ENCODE measurements at places on chromosomes 6 and 20.

- no peak for DNase-seq
Observed at GRCh38 chr6:116060572-116061283, at the start of gene FRK. TSS of gene FRK (minus strand) at chr6:116060891. CDS start at chr6:116060311, 580 bp downstream.

GRCh38 chr6:110366256-110366655 is 8.1 kb upstream of the METTL24 start:
- no peak for DNase-seq

DNA sequence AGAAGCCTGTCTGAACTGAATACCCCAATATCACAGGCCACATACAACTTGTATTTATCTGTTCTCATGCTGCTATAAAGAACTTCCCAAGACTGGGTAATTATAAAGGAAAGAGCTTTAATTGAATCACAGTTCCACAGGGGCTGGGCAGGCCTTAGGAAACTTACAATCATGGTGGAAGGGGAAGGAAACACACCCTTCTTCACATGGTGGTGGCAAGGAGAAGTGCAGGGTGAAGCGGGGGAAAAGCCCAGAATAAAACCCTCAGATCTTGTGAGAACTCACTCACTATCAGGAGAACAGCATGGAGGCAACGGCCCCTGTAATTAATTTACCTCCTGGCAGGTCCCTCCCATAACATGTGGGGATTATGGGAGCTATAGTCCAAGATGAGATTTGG is 50.3 kb upstream of the FNDC1 start:
- DNase-seq = no peak

- no peak for DNase-seq
Observed at GRCh38 chr6:99232056-99232455, 117.4 kb downstream of the FAXC start.

GRCh38 chr6:30244560-30244959 is 31.4 kb upstream of the TRIM26 start:
- DNase-seq = no peak

- no peak for DNase-seq
Observed at GRCh38 chr6:380234-381218, 11.0 kb upstream of the IRF4 start.

- no peak for DNase-seq
Observed at GRCh38 chr6:164359036-164359435, 944.5 kb downstream of the QKI start.

- no peak for DNase-seq
Observed at GRCh38 chr6:101422251-101422650, 28.7 kb downstream of the GRIK2 start.

- no peak for DNase-seq
Observed at GRCh38 chr20:35700625-35701148, 1.5 kb downstream of the ROMO1 start.

DNA sequence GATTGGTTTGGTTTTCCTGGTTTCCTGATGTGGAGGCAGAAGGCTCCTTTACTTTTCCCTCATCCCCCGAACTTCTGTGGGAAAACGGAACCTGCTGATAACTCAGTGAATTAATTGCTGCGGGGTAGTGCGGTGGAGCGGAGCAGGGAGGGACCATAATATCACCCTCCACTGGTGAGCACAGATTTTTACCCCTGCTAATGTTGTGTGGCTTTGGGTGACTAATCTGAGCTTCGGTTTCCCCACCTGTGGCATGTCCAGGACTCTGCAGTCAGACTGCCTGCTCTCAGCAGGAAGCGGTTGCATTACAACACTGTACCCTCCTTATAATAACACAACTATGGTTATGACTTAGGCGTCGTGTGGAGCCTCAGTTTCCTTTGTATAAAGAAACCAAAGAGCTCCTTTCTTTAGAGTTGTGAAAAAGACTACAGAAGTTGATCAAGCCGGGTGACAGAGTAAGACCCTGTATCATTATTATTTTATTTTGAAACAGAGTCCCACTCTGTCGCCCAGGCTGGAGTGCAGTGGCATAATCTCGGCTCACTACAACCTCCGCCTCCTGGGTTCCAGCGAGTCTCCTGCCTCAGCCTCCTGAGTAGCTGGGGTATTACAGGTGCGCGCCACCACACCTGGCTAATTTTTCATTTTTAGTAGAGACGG is 2.2 kb upstream of the ID1 start:
- DNase-seq = peak; percentile 70

- DNase-seq = no peak
Observed at GRCh38 chr6:33413241-33414120, 2.7 kb downstream of the PHF1 start.

GRCh38 chr6:159876242-159876641 is 14.5 kb upstream of the MAS1 start:
- no peak for DNase-seq

DNA sequence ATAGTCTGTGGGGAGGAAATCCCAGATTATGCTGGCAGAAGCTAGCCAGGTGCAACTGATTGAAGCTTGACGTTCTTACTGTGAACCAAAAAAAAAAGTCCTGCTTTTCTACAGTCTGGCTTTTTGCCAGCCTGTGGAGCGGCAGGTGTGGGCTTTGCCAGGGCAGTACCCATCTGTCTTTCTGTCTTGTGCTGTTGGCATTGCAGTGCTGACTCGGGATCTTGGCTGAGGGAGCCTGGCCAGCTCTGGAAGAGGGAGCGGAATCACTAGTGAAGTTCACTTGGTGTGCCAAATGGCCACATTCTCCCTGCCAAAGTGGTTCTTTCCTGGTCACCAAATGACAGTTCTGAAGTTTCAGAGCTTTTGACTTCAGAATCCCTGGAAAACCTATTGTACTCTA is 5.0 kb downstream of the KIF3B start:
- no peak for DNase-seq

- DNase-seq = no peak
Observed at GRCh38 chr20:25178563-25179438, 16.7 kb upstream of the ENTPD6 start.

DNA sequence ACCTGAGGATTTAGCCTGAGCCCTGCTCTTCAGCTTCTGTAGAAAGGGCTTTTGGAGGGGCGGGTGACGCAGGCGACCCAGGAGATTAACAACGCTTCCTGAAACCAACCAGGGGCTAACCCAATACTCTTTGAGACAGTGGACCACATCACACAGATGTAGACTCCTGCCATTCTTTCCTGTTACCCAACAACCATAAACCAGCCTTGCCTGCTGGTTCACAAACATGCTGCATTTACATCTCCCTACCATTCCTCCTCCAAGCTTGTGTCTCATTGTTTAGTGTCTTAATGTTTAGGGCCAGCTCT is 28.3 kb downstream of the PPP1R16B start:
- DNase-seq = peak; percentile 47

DNA sequence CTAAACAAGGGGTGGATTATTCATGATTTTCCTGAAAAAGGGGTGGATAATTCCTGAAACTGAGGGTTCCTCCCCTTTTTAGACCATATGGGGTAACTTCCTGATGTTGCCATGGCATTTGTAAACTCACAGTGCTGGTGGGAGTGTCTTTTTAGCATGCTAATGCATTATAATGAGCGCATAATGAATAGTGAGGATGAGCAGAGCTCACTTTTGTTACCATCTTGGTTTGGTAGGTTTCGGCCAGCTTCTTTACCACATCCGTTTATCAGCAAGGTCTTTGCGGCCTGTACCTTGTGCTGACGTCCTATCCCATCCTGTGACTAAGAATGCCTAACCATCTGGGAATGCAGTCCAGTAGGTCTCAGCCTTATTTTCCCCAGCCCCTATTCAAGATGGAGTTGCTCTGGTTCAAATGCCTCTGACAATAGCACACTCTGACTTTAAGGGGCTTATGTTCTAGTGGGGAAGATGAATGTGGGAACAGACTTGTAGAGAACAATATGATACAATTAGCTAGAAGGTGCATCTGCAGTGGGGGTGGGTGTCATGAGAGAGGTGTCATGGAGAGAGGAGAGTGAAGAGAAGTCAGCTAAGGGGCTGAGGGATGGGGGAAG is 4.2 kb upstream of the GPR31 start:
- no peak for DNase-seq

- no peak for DNase-seq
Observed at GRCh38 chr20:48603116-48603818, 224.5 kb downstream of the PREX1 start.

GRCh38 chr6:104639668-104640067 is 220.1 kb downstream of the HACE1 start:
- no peak for DNase-seq

DNA sequence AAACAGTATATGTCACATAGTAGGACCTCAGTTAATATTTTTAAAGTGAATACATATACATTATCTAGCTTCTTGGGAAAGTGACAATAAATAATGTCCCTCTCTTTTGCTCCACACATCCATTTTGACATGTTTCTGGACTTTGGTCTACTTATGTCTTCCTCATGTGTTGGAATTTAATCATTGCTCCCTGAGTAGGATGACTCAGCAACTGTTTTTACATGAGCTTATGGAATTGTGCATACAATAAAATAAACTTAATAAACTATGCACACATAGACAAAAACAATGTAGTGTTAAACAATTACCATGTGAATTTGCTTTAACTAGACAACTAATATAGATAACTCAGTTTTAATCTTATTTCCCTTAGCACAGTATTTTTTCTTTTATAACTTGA is 503.8 kb downstream of the TFAP2B start:
- DNase-seq = no peak

DNA sequence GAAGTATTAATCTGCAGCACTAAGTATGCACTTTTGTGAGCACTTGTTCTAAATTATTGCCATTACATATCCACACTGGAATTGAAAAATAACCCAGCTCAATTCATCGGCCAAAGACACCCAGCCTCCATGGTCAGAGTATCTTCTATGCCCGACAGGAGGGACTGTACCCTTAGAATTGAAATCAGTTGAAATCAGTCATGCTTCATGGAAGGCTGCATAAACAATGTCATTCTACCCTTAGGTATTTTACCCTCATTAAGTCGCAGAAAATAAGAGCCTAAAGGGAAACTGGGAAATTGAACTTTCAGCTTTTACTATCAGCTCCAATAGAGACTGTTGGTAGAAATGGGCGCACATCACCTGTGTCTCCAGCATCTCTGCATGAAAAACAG is 2.9 kb upstream of the RAMACL start:
- DNase-seq = no peak

- no peak for DNase-seq
Observed at GRCh38 chr6:118764766-118765165, 113.4 kb upstream of the CEP85L start.

DNA sequence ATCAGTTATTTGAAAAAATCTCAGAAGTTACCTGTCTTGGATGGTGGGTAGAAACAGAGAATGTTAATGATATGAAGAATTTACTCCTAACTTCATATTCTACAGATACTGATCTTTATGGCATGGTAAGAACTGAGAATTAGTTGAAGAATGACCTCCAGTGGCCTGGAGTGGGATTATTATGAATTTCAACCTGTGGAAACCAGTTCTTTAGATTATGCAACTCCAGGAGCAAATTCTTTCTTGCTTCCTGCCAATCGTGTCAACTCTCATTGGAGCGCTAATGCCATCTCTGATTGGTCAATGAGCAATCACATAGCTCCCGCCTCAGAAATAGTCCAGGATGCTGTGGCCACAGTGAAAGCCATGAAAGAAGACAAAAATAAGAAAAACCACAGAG is 40.6 kb downstream of the LYRM2 start:
- no peak for DNase-seq

GRCh38 chr20:54524849-54525248 is 49.5 kb downstream of the DOK5 start:
- no peak for DNase-seq

GRCh38 chr6:79824202-79824601 is 123.2 kb downstream of the ELOVL4 start:
- DNase-seq = no peak

DNA sequence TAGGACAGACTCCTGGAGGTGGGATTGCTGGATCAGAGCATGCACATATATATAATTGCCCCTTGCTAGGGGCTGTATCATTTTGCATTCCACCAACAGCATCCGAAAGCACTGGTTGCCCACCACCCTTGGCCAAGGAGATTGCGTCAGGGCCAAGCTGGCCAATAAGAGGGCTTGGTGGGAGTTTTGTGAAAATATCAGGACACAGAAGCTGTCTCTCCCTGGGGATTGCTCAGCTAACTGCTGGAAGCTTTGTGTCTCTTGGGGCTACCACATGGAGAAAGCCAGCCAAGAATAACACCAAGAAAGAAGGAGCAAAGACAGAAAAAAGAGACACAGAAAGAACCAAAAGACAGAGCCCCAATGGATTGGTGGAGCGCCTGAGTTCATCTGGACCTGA is 90.6 kb upstream of the RALGAPA2 start:
- no peak for DNase-seq

DNA sequence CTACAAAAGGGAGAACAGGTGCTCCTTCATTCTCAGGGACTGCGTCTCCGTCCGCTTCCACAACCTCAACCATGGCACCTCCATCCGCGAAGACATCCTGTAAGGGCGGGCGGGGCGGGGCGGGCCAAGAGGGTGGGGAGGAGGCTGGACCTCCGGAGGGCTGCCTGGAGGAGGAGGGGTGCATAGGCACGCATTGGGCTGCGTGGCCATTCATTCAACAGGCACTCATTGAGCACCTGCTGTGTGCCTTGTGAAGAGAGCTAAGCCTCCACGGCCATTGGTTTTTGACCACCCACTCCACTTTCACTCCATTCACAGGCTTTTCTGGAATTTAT is 435 bp downstream of the ZSWIM3 start:
- peak; percentile 57 for DNase-seq

DNA sequence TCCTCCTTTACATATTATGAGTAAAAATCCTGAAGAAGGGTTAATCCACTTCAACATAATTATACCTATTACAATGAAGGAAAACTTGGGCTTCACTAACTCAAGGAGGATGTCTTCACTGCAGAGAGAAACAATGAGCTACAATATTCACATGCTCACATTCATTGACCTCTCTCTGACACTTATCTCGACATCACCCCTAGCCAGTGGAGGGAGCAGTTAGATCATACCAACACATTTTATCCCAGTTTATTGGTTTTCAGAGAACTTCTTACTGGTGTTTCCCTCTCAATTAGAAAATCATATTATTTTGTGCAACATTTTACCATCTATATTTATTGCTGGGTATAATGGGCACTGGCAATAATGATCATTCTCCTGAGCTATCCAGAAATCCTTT is 646.5 kb downstream of the TENT5A start:
- no peak for DNase-seq

DNA sequence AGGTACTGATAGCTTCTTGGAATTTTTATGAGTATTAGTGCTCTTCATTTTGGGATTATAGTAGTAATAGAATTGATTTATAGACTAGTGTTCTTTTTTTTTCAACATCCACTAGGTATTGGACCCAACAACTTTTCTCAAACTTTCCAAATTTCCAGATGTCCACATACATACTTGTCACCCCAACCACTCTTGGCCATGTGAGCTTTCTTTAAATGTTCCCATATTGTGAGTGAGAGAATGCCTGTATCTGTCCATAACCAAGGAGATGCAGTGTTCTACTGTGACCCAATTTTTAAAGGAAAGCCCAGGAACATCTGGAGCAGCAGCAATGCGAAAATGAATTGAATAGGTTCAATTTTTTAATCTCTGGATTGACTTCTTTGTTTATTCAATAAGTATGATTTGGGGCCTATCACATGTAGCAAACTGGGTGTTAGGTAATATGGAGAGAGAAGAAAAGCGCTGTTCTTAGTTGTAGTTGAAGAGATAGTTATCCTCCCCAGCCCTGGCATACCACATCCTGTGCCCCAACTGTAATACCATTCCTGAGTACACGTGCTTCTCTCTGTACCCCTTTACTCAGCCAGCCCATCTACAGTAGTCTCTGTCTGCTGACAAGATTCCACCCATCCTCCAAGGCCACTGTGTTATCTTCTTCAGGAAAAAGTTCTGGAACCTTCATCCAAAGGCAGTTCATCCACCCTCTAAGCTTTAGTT is 116.8 kb upstream of the SUPT3H start:
- no peak for DNase-seq

- no peak for DNase-seq
Observed at GRCh38 chr6:141548966-141549365, 583.8 kb upstream of the GJE1 start.

Data from stimulated activated CD4-positive, alpha-beta T cell treated with anti-CD3 and anti-CD28 coated beads, Interleukin-1b, Interleukin-23, amount 100 ng/mL, for 48 hours (primary cell).